Activated naive CD4-positive, alpha-beta T cell treated with anti-CD3 and anti-CD28 coated beads, Interleukin-2, amount 10 ng/mL, durations not matched to agents 7 days and 5 days (primary cell): ENCODE measurements at places on chromosomes 5 and 9.

- DNase-seq: no peak
- H3K36me3 ChIP-seq: peaks cover 28% of the 10 kb centered on the region
- no peak overlapping the region for H3K4me3 ChIP-seq
- no peak overlapping the region for H3K27ac ChIP-seq
- H3K27me3 ChIP-seq: peaks cover 16% of the 10 kb centered on the region
Measured at GRCh38 chr5:160432196-160432595, 10.5 kb downstream of the PTTG1 start.

GRCh38 chr9:16358751-16359150 lies 511.7 kb downstream of the BNC2 start:
- no peaks in the 10 kb centered on the region for H3K27me3 ChIP-seq
- no peak for DNase-seq
- no peaks in the 10 kb centered on the region for H3K36me3 ChIP-seq
- H3K4me1 ChIP-seq: no peaks in the 10 kb centered on the region

GRCh38 chr5:136235321-136235720 lies 42.4 kb upstream of the SMIM32 start:
- H3K36me3 ChIP-seq: no peaks in the 10 kb centered on the region
- no peak overlapping the region for H3K4me3 ChIP-seq
- H3K4me1 ChIP-seq: no peaks in the 10 kb centered on the region
- no peak overlapping the region for H3K27ac ChIP-seq

DNA sequence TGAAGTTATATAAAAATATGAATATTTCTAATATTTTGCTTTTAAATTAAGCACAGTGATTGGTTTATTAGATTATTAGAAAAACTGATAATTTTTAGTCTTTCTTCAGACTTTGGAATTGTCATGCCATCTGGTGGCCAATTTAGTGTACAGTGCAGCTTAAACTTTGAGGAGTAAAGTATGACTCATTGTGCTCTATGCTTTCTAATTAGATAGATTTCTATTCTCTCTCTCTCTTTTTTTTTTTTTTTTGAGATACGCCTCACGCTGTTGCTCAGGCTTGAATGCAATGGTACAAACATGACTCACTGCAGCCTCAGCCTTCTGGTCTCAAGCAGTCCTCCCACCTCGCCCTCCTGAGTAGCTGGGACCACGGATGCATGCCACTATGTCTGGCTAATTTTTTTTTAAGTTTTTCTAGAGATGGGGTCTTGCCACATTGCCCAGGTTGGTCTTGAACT lies 42.1 kb upstream of the GPR21 start:
- H3K36me3 ChIP-seq: peaks cover 12% of the 10 kb centered on the region
- peak; percentile 42 for DNase-seq
- no peak overlapping the region for H3K27ac ChIP-seq

DNA sequence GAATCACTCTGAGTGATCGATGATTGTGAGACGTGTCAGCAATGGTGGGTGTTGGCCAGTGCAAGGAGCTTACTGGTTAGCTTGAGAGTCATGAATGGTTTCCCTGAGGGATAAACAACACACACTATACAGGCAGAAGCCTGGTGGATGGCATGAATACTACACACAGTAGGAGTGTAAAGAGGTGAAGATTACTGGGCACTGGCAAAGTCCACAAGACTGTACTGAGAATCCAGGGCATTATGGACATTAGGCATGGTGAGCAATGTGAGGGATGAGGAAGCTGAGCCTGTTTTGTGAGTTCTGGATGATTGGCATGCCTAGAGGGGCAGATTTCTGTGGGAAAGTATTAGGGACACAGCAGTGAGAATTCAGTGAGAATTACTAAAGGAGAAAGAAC lies 71.3 kb downstream of the KDM4C start:
- H3K27me3 ChIP-seq: no peaks in the 10 kb centered on the region
- H3K4me3 ChIP-seq: no peak overlapping the region
- no peak overlapping the region for H3K27ac ChIP-seq

GRCh38 chr5:57406641-57407040 lies 76.0 kb downstream of the ACTBL2 start:
- H3K27ac ChIP-seq: no peak overlapping the region
- DNase-seq: no peak
- H3K36me3 ChIP-seq: no peaks in the 10 kb centered on the region
- no peak overlapping the region for H3K4me3 ChIP-seq

GRCh38 chr5:149452007-149452664 lies 73.0 kb upstream of the IL17B start:
- no peak overlapping the region for H3K4me3 ChIP-seq
- H3K27ac ChIP-seq: no peak overlapping the region
- no peaks in the 10 kb centered on the region for H3K36me3 ChIP-seq
- no peak for DNase-seq
- peaks cover 19% of the 10 kb centered on the region for H3K27me3 ChIP-seq
- H3K4me1 ChIP-seq: no peaks in the 10 kb centered on the region

- no peak for DNase-seq
- H3K4me3 ChIP-seq: no peak overlapping the region
- H3K27me3 ChIP-seq: peaks cover 6% of the 10 kb centered on the region
Measured at GRCh38 chr9:96559339-96559943, 60.2 kb downstream of the CDC14B start.

DNA sequence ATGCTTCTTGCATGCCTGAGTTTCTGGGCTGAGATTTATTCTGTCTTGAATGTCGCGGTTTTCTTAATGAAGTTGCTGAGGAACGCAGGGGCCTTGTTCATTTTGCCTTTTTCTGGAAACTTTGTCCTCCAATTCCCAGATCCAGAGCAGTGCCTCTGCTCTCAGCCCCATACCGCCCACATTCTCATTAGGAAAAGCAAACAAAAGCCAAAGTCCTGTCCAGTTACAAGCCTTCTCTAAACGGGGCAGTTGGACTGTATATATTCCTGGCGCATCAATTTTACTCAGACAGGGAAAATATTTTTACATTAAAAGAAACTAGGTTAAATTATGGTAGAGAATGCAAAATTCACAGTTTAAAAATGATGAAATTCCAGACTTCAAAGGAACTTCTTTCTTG lies 1.2 kb upstream of the PSAT1 start:
- H3K36me3 ChIP-seq: peaks cover 13% of the 10 kb centered on the region
- peaks cover 6% of the 10 kb centered on the region for H3K27me3 ChIP-seq
- no peak for DNase-seq
- H3K27ac ChIP-seq: peak overlapping the region; percentile 92

DNA sequence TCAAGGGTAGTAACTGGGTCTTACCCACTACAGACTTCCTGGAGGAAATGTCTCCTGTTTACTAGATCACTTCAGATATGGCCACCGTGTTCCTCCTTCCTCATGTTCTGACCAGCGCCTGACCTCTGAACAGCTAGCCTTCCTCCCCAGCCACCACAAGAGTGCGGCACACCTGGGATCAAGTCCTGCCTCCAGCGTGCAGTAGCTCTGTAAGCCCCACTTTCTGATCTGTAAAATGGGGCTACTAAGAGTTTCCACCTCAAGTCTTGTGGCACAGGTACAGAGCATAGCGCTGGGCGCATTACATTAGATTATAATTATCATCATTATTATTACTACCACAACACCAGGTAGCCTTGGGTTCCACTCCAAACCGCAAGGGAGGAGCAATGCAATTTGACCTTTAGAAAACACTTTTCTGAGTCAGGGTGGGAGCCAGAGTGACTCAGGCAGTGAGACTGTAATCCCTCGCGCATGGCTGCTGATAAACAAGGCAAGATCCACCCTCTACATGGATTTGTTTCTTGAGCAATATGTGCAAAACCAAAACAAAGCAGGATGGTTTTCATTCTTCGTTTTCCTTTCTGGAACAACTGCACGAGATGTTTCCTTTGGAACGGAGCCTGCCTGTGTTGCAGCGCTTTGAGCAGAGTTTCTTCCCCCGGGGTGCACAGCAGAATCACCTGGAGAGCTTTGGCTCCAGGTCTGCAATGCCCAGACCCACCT lies 65.0 kb upstream of the ANGPTL2 start:
- peaks cover 39% of the 10 kb centered on the region for H3K27me3 ChIP-seq
- no peak overlapping the region for H3K27ac ChIP-seq
- no peaks in the 10 kb centered on the region for H3K36me3 ChIP-seq
- peaks cover 4% of the 10 kb centered on the region for H3K4me1 ChIP-seq
- H3K4me3 ChIP-seq: no peak overlapping the region

DNA sequence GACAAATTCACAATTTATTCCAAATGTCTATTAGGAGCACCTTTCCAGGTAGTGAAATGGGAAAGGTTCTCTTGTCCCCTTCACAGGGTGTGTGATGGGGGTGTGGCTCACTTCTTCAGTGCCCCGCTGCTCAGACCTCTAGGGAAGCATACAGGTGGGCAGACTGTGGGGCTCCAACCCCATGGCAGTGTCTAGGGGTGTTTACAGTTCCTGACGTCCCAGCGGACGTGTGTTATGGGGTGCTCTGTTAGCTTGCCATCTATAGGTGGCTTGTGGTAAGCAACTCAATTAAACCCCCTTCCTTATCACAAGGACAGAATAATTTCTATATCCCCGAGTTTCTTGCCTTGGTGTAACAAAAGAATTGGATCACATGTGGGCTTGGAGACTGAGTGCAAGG lies 67.4 kb upstream of the SPINK5 start:
- DNase-seq: no peak
- no peak overlapping the region for H3K27ac ChIP-seq
- H3K36me3 ChIP-seq: no peaks in the 10 kb centered on the region

GRCh38 chr9:98607787-98608186 lies 100.9 kb downstream of the GABBR2 start:
- no peaks in the 10 kb centered on the region for H3K4me1 ChIP-seq
- H3K36me3 ChIP-seq: no peaks in the 10 kb centered on the region
- no peak overlapping the region for H3K4me3 ChIP-seq

- no peaks in the 10 kb centered on the region for H3K36me3 ChIP-seq
- no peak for DNase-seq
- no peaks in the 10 kb centered on the region for H3K27me3 ChIP-seq
- no peaks in the 10 kb centered on the region for H3K4me1 ChIP-seq
- no peak overlapping the region for H3K27ac ChIP-seq
Measured at GRCh38 chr5:59491945-59492344, 401.6 kb downstream of the PDE4D start.

- H3K27me3 ChIP-seq: no peaks in the 10 kb centered on the region
- H3K4me3 ChIP-seq: no peak overlapping the region
- peak overlapping the region; percentile 58 for H3K27ac ChIP-seq
Measured at GRCh38 chr5:134383980-134384697, 12.8 kb downstream of the UBE2B start.

GRCh38 chr5:54689411-54690251 lies 172.1 kb downstream of the SNX18 start:
- DNase-seq: no peak
- peaks cover 8% of the 10 kb centered on the region for H3K27me3 ChIP-seq
- H3K4me3 ChIP-seq: no peak overlapping the region
- H3K36me3 ChIP-seq: no peaks in the 10 kb centered on the region
- no peak overlapping the region for H3K27ac ChIP-seq

DNA sequence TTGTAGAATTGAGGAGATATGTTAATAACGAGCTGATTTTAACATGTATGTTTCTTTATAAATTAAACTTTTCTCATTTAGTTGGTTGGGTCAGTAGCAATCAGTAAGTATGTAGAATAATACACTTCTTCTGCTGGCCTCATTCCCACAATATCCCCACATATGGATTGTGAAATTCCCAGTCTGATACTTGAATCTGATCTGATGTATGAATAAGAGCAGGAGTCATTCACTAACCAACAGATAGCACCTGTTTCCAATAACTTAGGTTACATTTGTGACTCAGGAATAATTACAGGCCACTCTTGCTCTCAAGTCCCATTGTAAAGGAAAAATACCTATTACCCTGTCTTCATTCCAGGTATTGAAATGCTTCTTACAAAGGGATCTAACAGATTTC lies 23.9 kb downstream of the SLC36A1 start:
- H3K4me1 ChIP-seq: no peaks in the 10 kb centered on the region
- no peaks in the 10 kb centered on the region for H3K27me3 ChIP-seq
- H3K27ac ChIP-seq: no peak overlapping the region
- peaks cover 7% of the 10 kb centered on the region for H3K36me3 ChIP-seq
- no peak overlapping the region for H3K4me3 ChIP-seq

DNA sequence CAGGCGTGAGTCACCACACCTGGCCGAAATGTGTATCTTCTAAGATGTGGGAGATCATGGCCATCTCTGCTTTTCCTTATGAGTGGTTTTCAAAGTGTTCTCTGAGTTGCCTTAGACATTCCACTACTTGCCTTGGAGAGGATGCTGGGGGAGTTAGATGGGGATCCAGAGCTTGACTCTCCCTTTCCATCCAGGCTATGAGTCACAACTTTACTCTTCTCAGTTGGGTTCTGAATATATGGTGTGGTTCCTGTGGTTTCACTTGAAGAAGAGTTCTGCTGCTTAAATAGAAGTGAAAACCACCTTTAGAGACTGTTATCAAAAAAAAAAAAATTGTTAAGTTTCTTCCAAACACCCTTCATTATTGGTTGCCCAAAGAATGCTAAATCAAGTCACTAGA lies 217.6 kb downstream of the ZNF608 start:
- H3K4me3 ChIP-seq: no peak overlapping the region
- no peaks in the 10 kb centered on the region for H3K4me1 ChIP-seq
- H3K36me3 ChIP-seq: no peaks in the 10 kb centered on the region
- no peak for DNase-seq
- H3K27ac ChIP-seq: no peak overlapping the region

- no peak overlapping the region for H3K4me3 ChIP-seq
- H3K27me3 ChIP-seq: no peaks in the 10 kb centered on the region
- H3K4me1 ChIP-seq: peaks cover 16% of the 10 kb centered on the region
- DNase-seq: no peak
- H3K36me3 ChIP-seq: peaks cover 42% of the 10 kb centered on the region
Measured at GRCh38 chr5:159171274-159171673, 38.1 kb downstream of the RNF145 start.

GRCh38 chr5:122908108-122908507 lies 62.7 kb downstream of the SNX24 start:
- H3K27ac ChIP-seq: no peak overlapping the region
- no peak for DNase-seq
- no peaks in the 10 kb centered on the region for H3K27me3 ChIP-seq
- no peaks in the 10 kb centered on the region for H3K36me3 ChIP-seq

- H3K27ac ChIP-seq: no peak overlapping the region
- H3K27me3 ChIP-seq: no peaks in the 10 kb centered on the region
- H3K4me1 ChIP-seq: no peaks in the 10 kb centered on the region
- H3K36me3 ChIP-seq: no peaks in the 10 kb centered on the region
- DNase-seq: no peak
Measured at GRCh38 chr5:4576161-4576748, 563.9 kb upstream of the ADAMTS16 start.

DNA sequence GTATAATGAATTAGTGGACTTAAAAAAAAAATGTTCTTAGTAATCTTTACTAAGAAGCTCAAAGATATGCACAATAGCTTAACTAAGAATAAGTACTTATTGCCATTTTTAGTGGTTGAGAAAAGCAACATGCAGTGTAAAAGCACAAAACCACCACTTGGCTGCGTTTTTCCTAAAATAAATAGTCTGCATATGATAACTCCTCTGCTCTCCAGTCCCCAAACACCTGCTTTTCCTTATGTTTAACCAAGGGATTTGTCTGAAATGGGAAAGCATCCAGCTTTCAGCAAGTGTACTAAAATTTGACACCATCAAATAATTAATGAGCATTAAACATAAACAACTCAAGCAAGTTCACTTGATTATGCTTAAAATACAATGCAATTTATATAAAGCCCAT lies 41.4 kb downstream of the PSIP1 start:
- no peak overlapping the region for H3K27ac ChIP-seq
- H3K4me3 ChIP-seq: no peak overlapping the region
- H3K27me3 ChIP-seq: no peaks in the 10 kb centered on the region
- no peaks in the 10 kb centered on the region for H3K4me1 ChIP-seq

GRCh38 chr5:137051161-137051560 lies 448.0 kb downstream of the SPOCK1 start:
- no peaks in the 10 kb centered on the region for H3K4me1 ChIP-seq
- DNase-seq: no peak
- H3K27ac ChIP-seq: no peak overlapping the region
- H3K36me3 ChIP-seq: no peaks in the 10 kb centered on the region
- H3K27me3 ChIP-seq: no peaks in the 10 kb centered on the region

- H3K27me3 ChIP-seq: no peaks in the 10 kb centered on the region
- H3K4me1 ChIP-seq: no peaks in the 10 kb centered on the region
- peaks cover 32% of the 10 kb centered on the region for H3K36me3 ChIP-seq
- no peak overlapping the region for H3K27ac ChIP-seq
- H3K4me3 ChIP-seq: no peak overlapping the region
- no peak for DNase-seq
Measured at GRCh38 chr9:91289244-91289643, 72.5 kb downstream of the AUH start.
